Omental fat pad (tissue), 4 donors: ENCODE measurements at places on chromosomes 4 and X. TPM values are rescaled to one million over a fixed set of nuclear protein-coding genes. Genes with fewer than 3 reads are reported as not detected.

GRCh38 chrX:19204636-19205035 lies 82.4 kb upstream of the ADGRG2 start:
- DNase-seq: no peak

STPG2 gene
- 0.56 TPM for total RNA-seq

DNA sequence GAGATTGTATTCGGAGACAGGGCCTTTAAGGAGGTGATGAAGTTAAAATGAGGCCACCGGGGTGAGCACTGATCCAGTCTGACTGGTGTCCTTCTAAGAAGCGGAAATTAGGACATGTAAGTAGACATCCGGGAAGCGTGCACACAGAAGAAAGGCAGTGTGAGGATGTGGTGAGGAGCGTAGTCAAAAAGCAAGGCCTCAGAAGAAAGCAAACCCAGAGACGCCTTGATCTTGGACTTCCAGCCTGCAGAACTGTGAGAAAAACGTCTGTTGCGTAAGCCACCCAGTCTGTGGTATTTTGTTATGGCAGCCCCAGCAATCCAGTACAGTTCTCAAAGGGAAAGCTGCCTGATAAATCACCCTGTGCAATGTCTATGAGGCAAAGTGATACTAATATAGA lies 153.5 kb downstream of the KCNIP4 start:
- DNase-seq: no peak

DNA sequence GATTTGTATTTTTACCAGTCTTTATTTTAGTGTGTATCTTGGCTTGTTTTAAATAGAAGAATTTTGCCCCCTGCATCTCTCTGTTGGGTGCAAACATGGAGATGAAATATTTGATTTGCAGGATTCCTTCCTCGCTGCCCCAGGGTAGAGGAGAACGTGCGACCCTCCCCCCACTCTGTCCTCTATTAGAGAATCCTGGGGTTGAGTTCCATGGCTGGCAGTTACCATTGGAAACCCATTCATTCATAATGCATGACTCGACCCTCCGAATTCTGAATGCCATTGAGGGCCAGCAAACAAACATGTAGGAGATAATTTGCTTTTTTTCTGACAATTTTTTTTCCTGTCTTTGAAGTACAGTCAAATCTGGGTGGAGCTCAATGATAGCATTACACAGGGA lies 53.7 kb downstream of the TRIM2 start:
- DNase-seq: no peak

DNA sequence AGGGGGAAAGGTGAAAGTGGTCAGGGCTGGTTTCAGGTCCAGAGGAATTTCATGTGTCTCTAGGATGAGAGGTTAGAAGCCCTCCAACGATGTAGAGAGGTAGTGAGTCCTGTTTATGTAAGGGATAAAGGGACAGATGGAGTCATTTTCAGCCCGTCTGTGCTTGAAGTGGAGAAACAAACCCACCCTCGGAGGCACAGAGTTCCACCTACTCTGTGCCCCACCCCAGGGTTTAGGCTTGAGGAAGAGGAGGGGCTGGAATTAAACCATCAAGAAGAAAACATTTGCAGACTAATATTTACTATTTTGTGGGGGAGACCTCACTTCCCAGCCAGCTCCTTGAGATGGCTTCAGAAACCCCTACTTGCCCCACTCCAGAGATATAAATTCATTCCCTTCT lies 868 bp upstream of the GNL3L start:
- no peak for DNase-seq

DNA sequence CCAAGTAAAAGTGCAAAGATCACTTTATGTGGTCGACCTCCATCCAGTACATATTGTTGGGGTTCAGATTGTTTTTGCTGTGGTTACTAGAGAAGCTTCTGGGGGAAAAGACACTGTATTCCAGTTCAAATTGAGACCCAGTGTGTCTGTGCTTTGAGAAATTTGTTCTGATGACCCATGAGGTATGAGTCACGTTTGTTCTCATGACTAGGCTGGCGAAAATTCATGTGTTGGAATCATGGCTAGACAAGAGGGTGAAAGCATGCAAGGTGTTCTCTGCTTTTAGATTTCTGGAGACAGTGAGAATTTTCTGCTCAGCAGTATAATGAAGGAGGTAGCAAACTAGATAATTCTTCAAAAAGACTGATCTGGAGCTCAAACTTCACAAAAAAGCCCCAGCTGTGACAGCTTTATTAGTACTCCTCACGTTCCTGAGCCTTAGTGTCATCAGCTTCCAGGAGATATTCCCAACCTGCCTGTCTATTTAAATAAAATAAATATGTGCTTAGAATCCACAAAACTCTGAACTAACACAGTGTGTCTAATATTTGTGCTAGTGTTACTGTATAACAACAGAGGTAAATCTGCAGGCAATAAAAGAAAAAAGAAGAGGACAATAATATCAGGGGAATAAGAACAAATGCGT lies 24.4 kb upstream of the FAM47B start:
- no peak for DNase-seq

GRCh38 chr4:147247579-147247978 lies 233.3 kb upstream of the EDNRA start:
- DNase-seq: no peak

FAM149A gene
- 7.7 TPM for total RNA-seq
